H4 (cell line): ENCODE measurements at places on chromosomes 12 and 14. TPM values are rescaled to one million over a fixed set of nuclear protein-coding genes. Genes with fewer than 3 reads are reported as not detected.

DNA sequence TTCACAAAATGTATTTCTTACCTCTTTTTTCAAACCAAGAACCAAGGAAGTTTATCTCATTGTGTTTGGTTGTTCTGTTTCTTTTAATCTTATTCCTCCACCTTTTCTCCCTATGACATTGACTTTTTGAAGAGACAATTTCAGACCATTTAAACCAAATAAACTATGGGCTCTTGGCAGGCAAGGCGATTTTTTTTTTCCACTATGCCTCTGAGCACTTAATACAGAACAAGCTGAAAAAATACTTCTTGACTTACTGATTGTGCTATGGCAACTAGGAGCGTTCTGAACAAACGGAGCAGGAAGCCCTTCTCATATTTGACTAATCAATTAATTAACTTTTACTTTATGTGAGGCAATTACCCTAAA, 98.0 kb downstream of the ZNF664 start:
- DNase-seq: no peak

DNA sequence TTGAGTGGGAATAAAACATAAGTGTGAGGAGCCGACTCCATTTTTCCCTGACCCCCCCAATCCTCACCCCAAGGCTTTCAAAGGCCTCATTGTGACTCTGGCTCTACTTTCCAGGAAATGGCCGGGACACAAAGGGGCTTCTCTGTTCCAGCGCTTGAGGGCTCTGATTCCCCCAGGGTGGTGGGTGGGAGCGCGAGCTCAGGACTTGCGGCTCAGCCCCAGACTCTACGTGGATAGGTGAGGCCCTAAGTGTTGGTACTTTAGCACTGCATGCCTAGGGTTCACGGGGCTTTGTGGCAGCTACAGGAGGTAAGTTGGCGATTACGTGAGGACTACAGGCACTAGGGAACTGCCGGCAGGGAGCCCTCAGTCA, 553 bp downstream of the CNPY2 start:
- no peak for DNase-seq

GRCh38 chr14:64748995-64749714, 44.9 kb downstream of the PLEKHG3 start:
- no peak for DNase-seq

- DNase-seq: peak; percentile 42
These were observed 30.2 kb upstream of the ANKRD9 start for GRCh38 chr14:102539544-102540314.

DNA sequence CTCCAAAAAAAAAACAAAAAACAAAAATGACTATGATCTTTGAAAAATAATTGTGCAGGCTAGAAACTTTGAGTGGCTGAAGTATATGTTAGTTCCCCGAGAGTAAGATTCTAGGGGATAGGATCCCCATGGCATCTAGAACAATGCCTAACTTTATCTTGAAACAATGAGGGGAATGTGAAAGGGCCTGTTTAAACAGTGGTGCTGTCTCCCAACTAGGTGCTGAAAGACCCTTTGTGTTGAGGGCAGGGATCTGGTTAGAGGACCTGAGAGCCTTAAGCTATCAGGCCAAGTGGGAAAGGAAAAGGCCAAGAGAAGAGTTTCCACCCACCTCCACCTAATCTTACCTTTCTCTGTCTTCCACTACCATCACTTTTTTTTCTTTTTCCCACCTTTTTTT, 6.8 kb upstream of the YLPM1 start:
- DNase-seq: no peak

DNA sequence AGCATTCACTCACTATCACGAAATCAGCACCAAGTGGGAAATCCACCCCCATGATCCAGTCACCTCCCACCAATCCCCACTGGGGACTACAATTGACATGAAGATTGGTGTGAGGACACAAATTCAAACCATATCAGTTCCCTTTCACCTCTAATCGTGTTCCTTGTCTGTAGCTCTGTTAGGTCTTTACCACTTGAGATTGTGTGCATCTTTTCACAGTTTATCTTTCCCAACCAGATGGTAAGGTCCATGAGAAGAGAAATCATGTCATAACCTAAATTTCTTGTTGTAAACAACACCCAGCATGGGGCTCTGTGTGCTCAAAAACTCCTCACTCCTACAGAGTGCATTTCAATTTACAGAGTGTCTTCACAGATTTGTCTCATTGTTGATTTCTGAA, 27.1 kb upstream of the PCED1B start:
- DNase-seq: no peak

- DNase-seq: no peak
These were observed 332.0 kb downstream of the PAWR start for GRCh38 chr12:79358716-79359300.

DNA sequence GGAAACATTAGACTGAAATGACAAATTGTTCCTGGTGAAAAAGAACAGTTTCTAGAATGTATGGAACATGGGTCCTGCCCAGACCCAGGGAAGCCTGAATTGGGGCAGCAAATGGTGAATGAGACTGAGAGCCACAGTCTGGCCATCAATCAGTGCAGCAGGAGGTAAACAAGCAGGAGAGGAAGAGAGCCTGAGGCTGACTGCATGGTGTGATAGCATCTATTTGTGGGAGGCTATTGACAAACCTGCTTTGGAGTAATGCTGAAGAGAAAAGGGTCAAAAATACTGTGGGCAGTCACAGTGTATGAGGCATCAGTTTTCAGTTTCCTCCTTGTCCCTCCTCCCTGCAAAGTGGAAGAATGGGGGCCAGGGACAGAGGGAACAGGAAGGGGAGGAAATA, 136.8 kb downstream of the ANKS1B start:
- no peak for DNase-seq

GRCh38 chr14:62800577-62800976, 244.7 kb downstream of the KCNH5 start:
- DNase-seq: no peak

GRCh38 chr14:73750531-73750901, 36.3 kb upstream of the PNMA1 start:
- DNase-seq: no peak

Gene SNX6
- 205 and 206 TPM in 2 replicates for total RNA-seq

Gene OR4E1
- not detected in 2 replicates for total RNA-seq

Gene CCDC177
- total RNA-seq: not detected in 2 replicates
